ENCODE measurements at places on chromosomes 13 and 19.

DNA sequence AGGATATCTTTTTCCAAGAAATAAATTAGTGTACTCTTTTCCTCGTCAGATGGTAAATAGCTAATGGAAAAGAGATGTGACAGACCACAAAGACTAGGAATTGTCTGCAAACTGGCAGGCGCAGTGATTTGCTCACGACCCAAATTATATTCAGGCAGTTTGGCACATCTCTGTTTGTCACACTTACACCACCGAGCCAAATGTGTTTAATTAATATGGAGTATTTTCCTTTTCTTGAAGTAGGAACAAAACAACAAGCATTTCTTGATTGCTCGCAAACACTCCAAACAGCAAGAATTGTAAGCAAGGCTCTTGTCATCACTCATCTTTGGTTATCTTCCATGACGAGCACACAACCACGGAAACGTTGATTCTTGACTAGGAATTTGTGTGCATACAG, 884.2 kb downstream of the PCDH9 start:
- DNase-seq: no peak

- no peak for DNase-seq
Observed at GRCh38 chr13:44930963-44931623, 58.2 kb downstream of the NUFIP1 start.

- no peak for DNase-seq
Observed at GRCh38 chr19:46564701-46565100, 36.4 kb upstream of the CALM3 start.

GRCh38 chr13:41407380-41407779, 50.0 kb upstream of the RGCC start:
- no peak for DNase-seq

DNA sequence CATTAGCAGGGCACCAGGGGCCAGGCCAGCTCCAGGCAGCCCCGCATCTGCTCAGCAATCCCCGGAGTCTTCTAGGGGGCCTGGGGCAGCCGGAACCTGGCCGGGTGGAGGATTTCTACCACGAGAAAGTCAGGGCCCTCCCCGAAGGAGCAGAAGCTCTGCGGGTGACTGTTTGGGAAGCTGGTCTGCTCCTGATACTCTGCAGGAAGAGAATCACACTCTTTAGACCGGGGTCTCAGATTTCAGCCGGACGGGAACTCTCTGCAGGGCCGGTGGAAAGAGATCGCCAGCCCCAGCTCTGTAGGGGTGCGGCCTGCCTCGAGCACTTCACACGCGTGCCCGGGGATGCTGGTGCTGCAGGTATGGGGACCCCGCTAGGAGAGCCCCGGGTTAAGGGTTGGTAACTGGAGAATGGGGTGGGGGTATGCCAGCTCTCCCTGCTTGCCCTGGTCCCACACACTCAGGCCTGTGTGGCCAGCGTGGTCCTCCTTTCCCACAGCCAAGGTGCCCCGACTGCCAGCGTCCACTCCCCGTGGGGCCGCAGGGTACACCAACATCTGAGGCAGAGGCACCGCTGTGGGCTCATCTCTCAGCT, 20.1 kb downstream of the RASA3 start:
- DNase-seq: no peak

- DNase-seq: no peak
Observed at GRCh38 chr19:10085641-10086590, at the start of gene SHFL. Gene SHFL, plus strand, starts transcription at chr19:10086317. Its CDS starts 111 bp downstream, at chr19:10086428.

DNA sequence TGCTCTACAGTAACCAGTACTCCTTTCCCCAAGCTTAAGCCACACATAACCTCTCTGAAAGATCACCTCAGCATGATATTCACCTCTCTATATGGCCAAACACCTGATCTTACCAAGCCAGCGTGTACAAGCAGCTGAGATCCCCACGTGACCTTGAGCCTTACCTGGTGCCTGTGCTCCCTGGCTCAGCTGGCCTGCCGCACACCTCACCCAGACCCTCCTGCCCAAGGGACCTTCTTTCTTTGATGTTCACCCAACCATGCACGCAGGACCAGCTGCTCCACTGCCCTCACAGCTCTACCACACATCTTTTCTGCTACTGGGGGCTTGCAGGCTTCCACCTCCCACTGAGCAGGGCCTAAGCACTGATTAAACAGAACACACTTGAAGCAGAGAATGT, 9.0 kb downstream of the DHRS12 start:
- DNase-seq: no peak

GRCh38 chr13:64556376-64556775, 2673.8 kb downstream of the PCDH9 start:
- no peak for DNase-seq

- DNase-seq: peak; percentile 46
Observed at GRCh38 chr13:40549500-40550094, 116.8 kb downstream of the FOXO1 start.

DNA sequence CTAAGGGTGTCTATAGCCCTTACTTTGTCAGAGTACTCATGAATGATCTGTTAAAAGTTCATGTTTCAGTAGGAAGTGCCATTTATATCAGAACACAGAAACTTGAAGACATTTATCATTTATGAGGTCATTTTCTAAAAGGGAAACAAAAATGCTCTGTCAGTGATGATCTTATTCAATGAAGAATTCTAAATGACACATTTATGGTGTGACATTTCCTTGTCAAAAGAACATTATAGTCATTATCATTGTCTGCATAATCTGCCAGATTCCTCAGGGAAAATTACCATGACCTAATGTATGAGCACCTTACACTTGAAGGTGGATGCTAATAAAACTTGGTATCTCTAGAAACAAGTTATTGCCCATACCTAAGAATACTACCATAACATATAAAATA, 853.8 kb upstream of the SLITRK6 start:
- DNase-seq: no peak

DNA sequence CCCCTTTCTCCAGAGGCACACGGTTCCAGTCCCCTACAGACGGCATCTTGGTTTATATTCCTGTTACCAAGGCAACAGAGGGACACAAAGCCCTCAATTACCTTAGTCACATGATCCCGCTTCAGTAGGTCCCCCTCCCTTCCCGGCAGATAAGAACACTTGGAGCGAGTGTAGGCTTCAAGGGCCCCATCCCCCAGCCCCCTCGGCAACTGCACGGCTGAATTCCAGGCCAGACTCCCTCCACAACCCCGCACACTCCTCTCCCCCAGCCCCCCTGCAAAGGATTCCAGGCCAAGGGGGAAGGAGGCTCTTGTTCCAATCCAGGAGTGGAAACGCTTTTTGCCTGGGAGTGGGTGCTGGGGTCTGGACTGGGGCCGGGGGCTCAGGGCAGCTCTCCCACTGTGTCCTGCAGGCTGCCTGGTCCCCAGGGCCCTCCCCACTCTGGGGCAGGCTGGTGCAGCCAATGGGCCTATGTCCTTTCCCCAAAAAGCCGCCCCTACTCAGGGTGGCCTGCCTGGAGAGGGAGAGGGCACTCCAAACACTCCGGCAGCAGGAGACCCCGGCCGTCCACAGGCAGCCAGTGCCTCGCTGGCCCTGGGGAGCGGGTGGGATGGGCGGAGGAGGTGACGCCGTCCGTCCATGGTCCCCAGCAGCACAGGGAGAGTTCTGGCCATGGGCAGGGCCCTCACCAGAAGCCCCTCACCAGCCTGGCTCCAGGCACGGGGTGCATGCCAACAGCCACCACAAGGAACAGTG, 62.6 kb downstream of the MLLT1 start:
- DNase-seq: no peak

DNA sequence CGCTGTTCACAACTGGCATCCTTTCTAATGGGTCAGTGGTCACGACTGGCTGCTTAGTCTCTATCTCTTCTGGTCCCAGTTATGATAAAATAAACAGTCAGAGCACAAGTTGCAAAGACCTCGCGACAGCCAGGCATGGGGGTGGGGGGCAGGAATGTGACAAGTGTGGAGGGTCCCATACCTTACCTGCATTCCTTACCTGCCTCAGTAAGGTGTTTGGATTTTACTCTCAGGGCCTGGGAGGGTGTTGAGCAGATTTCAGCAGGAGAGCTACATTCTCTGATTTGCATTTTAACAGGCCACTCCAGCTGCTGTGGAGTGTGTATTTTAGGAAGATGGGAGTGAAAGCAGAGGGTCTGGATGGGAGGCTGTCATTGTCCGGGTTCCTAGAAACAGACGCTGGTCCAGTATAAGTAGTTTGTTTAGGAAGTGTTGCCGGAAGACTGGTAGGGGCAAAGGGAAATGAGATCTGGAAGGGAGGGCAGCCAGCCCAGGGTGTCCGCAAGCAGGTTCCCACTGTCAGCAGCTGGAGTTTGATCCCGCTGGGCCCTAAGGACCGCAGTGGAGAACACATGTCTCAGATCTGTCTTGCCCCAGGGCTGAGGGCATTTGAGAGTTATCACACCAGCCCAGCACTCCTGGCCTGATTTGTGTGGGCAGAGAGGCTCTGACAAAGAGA, 920.0 kb downstream of the UQCRFS1 start:
- DNase-seq: no peak

DNA sequence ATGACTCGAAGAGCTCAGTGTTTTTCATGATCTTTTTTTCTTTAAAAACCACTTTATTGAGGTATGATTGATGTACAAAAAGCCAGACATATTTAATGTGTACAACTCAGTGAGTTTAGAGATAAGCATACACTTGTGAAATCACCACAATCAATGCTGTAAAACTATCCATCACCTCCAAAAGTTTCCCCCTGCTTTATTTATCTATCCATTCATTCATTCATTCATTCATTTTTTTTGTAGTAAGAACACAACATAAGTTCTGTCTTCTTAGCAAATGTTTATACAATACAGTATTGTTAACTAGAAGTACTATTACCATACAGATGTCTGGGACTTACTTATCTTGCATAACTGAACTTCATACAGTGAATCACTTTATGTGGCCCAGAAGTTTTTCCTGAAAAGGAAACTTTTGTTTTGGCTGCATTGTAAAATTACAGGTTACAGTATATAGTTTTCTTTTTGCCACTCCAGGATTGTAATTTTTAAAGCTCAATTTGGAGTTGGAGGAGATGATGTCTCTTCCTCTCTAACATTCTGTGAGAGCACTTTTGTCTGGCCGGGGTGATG, 6.7 kb downstream of the RAP2A start:
- DNase-seq: no peak

GRCh38 chr19:40284501-40285352, at the start of gene AKT2:
Gene AKT2, minus strand, starts transcription at chr19:40285345. Its CDS starts 20,078 bp downstream, at chr19:40265267.
- no peak for DNase-seq

- DNase-seq: no peak
Observed at GRCh38 chr19:47713046-47714021, at the start of gene EHD2. Gene EHD2, plus strand, starts transcription at chr19:47713422. Its CDS starts 3,191 bp downstream, at chr19:47716613.

DNA sequence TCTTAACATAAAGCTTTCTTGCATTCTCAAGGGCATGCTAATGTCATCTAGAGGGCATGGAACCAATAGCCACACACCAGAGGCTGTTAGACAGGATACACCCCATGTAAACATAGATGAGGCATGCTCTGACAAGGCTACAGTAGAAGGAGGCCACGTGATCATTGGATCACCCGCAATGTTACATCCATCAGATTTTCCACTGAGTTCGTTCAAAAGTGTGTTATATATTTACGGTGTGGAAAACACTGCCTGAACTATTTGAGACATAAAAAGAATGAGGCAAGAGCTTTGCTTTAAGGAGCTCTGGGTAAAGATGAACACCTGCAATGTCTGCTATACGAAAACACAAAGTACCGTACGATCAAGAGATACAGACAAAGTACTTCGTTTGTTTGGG, 817.5 kb upstream of the SLC10A2 start:
- DNase-seq: no peak

Measured in AG09309 (cell line).